NB4 (cell line): ENCODE measurements at places on chromosomes 2 and 18.

DNA sequence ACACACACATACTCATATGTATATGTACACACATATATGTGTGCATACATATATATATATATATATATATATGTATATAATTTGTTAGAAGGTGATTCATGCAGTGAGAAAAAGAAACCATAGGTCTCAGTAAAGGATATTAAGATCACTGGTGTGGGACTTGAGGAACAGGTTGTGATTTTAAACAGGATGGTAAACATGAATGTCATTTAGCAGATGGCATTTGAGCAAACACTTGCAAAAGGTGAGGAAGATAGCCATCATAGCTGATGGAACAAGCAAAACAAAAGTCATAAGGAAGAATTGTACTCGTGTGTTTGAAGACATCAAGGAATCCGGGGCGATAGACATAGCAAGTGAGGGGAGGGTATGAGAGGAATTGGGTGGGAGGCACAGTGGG lies 784.5 kb downstream of the TSN start:
- DNase-seq: no peak

DNA sequence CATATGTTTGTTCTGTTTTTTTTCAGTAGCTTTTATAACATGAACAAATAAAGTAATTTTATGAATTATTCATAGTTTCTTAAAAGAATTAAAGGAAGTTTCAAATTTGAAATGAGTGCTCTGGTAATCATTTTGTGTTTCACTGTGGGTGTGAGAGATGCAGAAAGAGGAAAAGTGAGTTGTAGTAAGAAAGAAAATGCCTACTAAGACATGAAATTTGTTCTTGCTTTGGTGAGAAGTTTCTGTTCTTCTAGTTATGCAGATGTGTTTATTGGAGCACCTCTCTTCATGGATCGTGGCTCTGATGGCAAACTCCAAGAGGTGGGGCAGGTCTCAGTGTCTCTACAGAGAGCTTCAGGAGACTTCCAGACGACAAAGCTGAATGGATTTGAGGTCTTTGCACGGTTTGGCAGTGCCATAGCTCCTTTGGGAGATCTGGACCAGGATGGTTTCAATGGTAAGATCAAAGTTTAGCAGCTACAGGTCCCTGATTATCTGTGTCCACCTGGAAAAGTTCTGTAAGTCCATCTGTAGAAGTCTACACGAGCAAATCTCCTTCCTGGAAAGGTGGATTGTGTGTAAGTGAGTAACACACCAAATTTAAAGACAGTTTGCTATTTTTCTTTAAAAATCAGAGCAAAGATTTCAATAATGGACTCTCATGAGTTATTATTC lies 51.4 kb downstream of the ITGAV start:
- no peak for DNase-seq

- DNase-seq: no peak
Measured at GRCh38 chr18:34126121-34126520, 98.6 kb downstream of the NOL4 start.

- DNase-seq: no peak
Measured at GRCh38 chr2:15942711-15943345, 2.5 kb downstream of the MYCN start.

DNA sequence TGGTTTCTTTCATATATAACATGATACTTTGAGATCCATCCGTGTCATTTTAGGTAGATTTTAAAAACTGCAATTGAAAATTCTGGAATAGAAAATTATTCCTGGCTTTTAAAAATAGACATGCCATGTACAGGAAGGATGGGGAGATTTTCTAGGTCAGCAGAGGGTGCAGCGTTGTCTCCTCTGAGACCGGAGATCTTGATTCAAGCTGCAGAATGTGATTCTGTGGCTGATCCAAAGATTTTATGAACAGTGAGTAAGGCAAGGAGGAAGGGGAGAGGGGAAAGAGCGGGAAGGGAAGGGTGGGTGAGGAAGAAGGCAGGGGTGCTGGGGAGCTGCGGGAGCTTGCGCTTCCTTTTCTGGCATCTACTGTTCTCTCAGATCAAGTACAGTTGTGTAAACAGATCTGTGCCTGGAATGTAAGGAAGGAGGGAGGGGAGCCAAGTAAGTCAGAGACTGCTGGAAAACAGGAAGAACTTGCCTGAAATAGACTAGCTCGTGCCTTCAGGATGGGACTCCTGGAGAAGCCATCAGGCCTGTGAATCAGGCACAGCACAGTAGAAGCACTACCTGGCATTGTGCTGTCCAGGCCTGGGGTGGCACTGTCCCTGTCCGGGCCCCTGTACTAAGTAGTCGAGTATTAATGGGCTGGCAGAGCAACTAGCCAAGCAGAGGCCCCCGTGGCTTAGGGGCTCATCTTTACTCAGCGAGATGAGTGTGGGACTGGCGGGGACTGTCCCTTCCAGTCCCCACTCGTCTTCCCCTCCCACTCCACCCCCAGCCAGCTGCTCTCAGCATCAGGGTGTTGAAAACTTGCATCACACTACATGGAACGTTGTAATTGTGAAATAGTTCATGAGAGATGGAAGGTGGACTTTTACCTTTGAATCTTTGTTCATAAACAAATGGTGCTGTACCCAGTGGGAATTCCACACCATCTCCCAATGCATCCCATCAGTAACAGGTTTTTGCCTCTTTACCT lies 163.5 kb downstream of the UXS1 start:
- DNase-seq: peak; percentile 35

- peak; percentile 72 for DNase-seq
Measured at GRCh38 chr2:120910956-120911951, 175.6 kb downstream of the GLI2 start.

DNA sequence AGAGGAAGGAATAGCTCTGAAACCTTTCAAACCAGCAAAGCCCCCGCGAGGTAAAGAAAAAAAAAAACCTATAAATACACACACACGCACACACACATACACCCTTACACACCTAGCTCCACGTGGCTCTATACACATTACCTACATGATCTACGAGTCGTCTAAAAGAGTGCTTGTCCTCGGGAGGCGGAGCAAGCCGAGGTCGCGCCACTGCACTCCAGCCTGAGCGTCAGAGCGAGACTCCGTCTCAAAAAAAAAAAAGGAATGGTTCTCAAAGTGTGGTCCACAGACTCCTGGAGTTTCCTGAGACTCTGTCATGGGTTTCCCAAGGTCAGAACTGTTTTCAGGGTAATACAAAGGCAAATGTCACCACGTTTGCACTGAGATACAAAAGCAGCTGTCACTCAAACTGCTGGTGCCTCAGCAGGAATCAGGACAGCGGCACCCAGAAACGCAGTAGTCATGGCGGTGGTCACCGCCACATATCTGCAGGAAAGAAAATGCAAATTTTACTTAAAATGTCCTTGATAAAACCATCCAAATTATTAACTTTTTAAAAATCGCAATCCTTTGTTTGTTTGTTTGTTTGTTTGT lies 130.0 kb upstream of the GPC1 start:
- DNase-seq: no peak

DNA sequence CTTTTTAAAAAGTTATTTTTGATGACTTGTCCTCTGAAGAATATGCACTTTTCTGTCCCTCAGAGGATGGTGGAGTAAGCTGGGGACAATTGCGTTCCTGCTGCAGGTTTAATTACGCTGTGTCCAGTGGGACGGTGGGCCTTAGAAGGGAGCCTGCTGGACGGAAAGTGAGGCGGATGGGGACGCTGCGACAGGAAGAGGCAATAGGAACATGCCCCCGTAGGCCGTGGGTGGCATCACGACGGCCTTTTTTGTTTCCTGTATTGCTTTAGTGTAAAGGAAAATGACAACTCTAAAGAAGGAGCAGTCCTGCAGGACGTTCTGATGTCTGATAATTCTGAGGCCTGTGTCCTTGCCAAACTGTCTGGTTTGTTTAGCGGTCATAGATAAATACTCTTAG lies 121.6 kb downstream of the NFATC1 start:
- DNase-seq: no peak

DNA sequence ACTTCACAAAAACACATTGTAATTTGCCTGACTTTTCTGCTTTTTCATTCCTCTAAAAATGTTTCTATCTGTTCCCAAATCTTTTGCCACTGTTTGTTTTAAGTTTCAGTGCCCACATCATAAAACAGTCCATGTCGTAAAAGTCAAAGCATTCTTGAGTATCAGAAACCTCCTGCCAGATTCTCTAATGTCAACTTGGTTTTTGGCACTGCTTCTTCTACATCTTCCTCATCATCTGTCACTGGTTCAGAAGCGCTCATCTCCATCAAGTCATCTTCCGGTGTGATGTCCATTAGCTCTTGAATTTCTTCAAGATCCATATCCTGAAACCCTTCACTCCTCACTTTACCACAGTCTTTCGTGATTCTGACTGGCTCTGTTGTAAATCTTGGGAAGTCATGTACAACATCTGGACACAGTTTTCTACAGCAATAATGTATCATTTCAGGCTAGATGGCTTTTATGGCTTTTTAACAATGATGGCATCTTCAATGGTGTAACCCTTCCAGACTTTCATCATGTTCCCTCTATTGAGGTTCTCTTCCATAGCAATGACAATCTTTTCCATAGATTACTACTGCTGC lies 19.6 kb downstream of the CUL3 start:
- DNase-seq: no peak

GRCh38 chr2:98460573-98461497 lies 16.2 kb downstream of the INPP4A start:
- DNase-seq: peak; percentile 44

- DNase-seq: peak; percentile 23
Measured at GRCh38 chr2:88212251-88212790, 42.2 kb downstream of the THNSL2 start.

DNA sequence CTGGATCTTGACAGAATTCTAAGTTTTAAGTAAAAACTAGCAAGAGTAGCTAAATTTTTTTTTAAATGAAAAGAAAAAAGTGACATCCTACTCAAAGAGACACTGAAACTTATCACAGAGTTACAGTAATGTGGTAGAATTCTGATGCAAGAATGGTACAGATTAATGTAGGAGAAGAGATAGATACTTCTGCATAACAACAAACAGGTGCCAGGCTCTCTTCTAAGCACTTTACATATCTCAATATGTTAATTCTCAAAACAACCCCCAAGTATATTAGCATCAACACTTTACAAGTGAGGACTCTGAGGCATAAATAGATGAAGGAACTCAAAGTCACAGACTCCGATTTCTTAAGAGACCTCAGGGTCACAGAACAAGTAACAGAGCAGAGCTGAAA lies 28.1 kb downstream of the GCC2 start:
- DNase-seq: no peak

DNA sequence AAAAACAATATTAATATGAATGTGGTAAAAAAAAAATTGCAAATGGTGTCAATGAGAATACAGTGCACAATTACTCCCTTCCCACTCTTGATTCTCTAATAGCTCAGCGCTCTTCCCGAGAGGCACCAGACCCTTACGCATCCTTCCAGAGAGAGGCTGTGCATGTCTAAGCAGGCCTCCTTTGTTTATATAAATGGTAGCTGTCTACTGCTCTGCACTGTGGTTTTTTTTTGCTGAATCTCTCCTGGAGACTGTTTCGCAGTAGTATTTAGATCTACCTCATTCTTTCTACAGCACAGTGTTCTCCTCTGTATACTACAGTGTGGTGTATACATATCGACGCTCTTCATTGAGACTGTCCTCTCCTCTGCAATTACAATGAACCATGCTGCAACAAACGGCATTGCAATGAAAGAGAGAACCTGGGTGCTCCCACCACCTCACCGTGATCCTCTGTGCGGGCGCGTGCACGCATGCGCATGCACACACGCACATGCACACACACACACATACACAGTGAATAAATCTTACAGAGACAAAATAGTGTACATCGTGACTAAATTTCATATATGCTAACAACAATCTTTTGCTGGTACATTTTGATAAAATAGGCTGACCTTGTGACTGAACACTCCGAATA lies 19.4 kb downstream of the SEPTIN10 start:
- no peak for DNase-seq

DNA sequence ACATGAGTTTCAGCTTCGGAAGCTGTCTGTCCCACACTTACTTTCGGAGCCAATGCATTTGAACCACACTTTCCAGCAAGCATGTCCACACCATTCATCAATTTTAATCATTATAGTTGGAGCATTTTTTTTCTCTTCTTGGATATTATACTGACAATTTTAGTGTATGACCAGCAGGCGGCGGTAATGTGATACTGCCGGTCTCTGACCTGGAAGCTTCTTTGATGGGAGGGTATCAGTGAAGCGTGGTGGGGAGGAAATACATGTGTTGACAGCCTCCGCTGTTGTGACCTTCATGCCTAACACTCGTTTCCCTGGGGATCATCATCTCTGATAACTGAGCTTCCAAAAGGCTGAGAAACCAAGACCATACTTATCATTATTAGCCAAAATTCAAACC lies 231.7 kb downstream of the GBX2 start:
- DNase-seq: peak; percentile 85

GRCh38 chr2:10469301-10469700 lies 21.2 kb upstream of the ODC1 start:
- no peak for DNase-seq

GRCh38 chr2:221308507-221309066 lies 263.5 kb downstream of the EPHA4 start:
- no peak for DNase-seq

GRCh38 chr2:26598336-26598995 lies 42.7 kb downstream of the CIB4 start:
- DNase-seq: no peak

- no peak for DNase-seq
Measured at GRCh38 chr18:67514901-67515540, 1.5 kb downstream of the DSEL start.

- DNase-seq: no peak
Measured at GRCh38 chr2:134453476-134453875, 199.6 kb downstream of the MGAT5 start.

GRCh38 chr18:31789409-31789808 lies 28.7 kb upstream of the SLC25A52 start:
- DNase-seq: no peak

GRCh38 chr2:40487602-40488001 lies 35.7 kb upstream of the SLC8A1 start:
- DNase-seq: peak; percentile 33

GRCh38 chr18:63646936-63647335 lies 2.9 kb upstream of the SERPINB4 start:
- DNase-seq: no peak

DNA sequence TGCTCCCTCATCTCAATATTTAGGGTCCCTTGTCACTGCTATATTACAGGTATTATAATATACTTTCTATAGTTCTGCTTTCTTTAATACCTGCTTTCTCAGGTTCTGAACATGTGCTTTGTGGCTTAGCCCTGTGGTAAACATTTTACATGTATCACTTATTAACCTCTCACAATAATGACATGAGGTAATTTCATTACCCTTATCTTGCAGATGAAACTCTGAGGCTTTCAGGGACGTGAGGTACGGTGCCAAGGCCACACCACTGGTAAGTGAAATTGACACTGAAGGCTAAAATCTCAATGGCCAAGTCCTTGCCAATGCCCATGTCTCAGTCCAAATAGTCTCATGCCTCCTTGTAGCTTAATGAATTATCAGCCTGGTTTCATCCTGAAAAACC lies 21.7 kb downstream of the LINC00305 start:
- no peak for DNase-seq

GRCh38 chr2:26268213-26268612 lies 23.5 kb downstream of the HADHB start:
- DNase-seq: peak; percentile 57

- peak; percentile 81 for DNase-seq
Measured at GRCh38 chr2:45993476-45993991, 303.7 kb upstream of the EPAS1 start.
